ENCODE measurements at places on chromosomes 3 and 15.

GRCh38 chr15:75775296-75776064 lies 62.8 kb upstream of the CSPG4 start:
- no peak for DNase-seq

DNA sequence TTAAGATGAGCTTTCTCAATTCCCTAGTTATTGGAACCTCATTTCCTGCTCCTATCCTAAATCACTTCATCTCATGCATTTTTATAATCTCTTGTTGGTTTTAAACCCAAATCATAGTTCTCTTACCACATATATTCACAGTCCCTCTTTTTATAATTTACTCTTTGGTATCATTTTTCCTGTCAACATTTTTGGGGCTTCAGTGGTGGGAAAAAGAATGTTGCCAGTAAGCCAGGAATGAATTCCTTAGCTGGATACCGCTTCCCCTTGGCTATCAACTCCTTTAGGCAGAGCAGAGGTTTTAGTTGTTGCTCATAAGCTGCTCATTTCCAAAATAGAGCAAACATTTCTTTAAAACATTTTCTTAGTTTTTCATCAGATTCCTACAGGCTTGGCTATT lies 112.3 kb downstream of the GALK2 start:
- no peak for DNase-seq

- no peak for DNase-seq
Measured at GRCh38 chr3:61173676-61174075, 77.6 kb downstream of the FHIT start.

DNA sequence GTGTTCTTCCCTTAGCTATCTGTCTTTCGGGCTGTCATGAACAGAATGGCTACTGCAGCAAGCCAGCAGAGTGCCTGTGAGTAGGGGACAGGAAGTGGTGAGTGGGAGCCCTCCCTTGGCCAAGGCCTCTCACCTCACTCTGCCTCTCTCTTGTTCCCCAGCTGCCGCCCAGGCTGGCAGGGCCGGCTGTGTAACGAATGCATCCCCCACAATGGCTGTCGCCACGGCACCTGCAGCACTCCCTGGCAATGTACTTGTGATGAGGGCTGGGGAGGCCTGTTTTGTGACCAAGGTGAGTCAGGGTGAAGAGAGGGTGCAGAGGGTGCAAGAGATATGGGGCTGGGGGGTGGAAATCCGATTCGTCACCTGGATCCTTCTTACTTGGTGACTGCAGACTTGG lies 3.0 kb downstream of the DLL4 start:
- DNase-seq: no peak

- no peak for DNase-seq
Measured at GRCh38 chr15:79025802-79026201, 64.8 kb downstream of the RASGRF1 start.

- no peak for DNase-seq
Measured at GRCh38 chr15:88089024-88089620, 167.4 kb downstream of the NTRK3 start.

DNA sequence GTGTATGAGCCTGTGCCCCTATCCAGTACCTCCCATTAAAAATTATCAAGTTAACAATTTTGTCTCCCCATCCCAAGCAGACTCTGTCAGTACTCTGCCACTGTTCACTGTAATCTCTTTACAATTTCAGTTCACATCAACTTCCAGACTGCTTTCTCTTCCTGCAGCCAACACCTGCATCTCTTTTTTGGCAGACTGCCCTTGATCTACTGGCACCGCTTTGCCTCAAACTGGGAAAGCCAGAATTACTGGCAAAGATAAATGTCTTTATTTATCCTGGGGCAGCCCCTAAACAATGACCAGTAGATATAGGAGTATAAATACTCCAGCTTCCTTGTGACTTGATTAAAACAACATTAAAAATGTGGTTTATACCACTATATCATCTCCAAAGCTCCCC lies 494.1 kb downstream of the ZNF385D start:
- DNase-seq: no peak

DNA sequence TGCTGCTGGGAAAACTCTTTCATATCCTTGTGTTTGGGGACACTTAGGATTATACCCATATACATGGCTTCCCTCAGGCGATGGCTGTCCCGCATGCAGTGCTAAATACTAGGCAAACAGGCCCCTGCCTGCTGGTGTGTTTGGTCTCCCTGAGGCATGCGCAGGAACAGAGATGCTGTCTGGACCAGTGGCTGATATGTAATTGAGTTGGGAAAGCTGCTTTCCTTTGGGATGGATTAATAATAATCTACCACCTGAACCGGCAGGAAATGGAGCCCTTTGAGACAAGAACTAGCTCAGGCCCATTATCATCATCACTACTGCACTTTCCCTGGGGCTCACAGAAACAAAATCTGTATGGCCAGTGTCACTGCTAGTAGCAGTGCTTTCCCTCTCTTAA lies 18.0 kb downstream of the ZDHHC3 start:
- no peak for DNase-seq

- DNase-seq: no peak
Measured at GRCh38 chr3:46926871-46927717, 49.5 kb downstream of the CCDC12 start.

Data from dermis microvascular lymphatic vessel endothelial cell (primary cell).